ENCODE measurements at places on chromosomes 3 and 15.
A peak's percentile ranks its signal among the peaks of the same experiment; 100 is the strongest.

- no peak for DNase-seq
Observed at GRCh38 chr15:67730135-67730534, 95.2 kb upstream of the SKOR1 start.

DNA sequence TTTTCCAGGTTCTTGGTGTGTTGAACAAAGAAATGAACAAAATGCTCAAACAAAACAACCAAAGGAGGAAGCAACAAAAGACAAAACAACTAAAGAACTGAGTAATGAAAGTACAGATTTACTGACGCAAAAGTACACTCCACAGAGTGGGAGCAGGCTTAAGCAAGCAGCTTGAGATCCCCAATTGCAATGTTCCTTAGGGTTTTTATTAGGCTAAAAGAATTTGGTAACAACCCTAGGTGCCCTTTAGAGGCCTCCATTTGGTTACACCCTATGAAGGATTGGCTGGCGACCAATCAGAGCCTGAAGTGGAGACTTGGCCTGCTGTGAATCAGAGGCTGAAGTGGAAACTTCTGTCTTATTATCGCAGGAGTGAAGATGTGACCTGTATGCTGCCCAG lies 243.4 kb upstream of the ATP10A start:
- no peak for DNase-seq

DNA sequence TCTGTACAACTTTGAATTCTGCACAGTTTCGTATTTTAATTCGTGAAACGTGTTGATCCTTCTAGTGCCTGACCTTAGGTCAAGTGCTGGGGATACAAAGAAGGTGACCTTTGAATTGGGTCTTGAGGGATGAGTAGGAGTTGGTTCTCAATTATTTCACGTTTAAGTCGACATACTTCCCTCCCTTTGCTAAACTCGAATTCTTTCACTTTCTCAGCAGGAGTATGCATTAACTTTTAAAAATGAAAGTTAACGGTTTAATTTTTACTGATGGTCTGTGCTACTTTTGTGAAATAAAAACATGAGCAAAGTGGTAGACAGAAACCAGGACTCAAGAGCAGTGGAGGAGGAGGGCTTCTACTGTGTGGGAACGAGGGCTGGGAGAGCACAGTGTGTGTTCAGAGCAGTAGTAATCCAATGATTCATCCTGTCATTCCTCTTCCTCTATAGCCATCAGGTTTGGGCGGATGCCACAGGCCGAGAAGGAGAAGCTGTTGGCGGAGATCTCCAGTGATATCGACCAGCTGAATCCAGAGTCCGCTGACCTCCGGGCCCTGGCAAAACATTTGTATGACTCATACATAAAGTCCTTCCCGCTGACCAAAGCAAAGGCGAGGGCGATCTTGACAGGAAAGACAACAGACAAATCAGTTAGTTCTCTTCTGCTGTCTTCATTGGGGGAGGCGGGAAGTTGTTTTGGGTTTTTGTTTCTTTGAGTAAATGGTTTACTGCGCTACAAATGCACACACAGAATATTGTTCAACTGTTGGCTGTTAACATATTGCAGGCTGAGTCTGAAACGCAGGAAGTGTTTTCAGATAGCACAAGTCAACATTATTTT lies 78.6 kb upstream of the TSEN2 start:
- DNase-seq: no peak

GRCh38 chr3:52193065-52193464 lies 4.9 kb upstream of the ALAS1 start:
- no peak for DNase-seq

DNA sequence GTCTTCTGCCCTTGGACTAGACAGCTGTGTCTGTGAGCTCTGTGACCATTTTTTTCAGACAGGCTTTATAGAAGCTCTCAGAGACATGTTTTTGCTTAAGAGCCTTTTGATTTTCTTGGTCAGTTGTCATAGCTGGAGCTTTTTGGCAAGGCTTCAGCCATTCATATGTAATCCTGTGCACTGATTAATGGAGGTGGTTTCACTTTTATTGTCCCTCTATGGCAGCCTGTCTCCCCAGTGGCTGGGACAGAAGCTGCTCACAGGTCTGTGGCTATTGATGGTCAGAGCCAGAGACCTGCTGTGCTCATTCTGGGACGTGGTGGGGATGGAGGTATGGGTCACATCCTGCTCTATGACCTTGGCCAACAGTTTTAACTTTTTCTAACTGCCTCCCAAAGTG lies 226.6 kb upstream of the LRRFIP2 start:
- no peak for DNase-seq

DNA sequence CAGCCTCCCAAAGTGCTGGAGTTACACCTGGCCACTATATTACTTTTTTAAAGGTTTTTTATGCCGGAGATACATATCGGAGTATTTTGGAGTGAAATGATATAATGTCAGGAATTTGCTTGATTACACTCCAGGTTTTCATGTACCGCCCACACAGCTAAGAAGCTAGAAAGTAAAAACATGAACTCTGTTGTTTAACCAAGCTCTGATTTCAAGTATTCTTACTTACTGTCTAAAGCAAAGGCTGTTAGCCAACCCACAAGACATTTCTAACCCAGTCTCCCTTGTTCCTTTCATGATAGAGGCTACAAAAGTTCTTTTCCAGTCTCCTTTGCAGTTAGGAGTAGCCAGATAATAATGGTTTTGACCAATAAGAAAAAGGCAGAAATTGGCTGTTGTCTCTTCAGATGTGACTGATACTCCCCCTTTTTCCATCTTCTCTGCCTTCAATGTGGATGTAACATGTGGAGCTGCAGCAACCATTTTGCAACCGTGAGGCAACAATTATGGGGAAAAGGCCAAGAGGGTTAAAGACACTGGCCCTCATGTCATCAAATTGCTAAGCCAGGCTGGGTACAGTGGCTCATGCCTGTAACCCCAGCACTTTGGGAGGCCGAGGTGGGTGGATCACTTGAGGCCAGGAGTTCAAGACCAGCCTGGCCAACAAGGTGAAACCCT lies 6.1 kb upstream of the CP start:
- DNase-seq: no peak

GRCh38 chr15:28017423-28017924 lies 81.6 kb downstream of the OCA2 start:
- no peak for DNase-seq

DNA sequence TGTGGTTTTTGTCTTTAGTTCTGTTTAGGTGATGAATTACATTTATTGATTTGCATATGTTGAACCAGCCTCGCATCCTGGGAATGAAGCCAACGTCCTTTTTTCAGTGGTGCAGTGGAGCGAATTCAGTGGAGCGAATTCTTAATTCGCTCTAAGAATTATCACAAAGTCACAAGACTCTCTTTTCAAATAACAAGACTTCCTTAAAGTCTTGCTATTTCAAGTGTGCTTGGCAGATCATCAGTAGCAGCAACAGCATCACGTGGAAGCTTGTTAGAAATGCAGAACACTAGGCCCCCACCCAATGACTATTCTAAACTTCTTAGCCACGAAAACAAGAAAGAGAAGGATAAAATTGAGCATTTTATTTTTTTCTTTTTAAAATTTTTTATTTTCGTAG lies 58.1 kb upstream of the CD200R1L start:
- no peak for DNase-seq

DNA sequence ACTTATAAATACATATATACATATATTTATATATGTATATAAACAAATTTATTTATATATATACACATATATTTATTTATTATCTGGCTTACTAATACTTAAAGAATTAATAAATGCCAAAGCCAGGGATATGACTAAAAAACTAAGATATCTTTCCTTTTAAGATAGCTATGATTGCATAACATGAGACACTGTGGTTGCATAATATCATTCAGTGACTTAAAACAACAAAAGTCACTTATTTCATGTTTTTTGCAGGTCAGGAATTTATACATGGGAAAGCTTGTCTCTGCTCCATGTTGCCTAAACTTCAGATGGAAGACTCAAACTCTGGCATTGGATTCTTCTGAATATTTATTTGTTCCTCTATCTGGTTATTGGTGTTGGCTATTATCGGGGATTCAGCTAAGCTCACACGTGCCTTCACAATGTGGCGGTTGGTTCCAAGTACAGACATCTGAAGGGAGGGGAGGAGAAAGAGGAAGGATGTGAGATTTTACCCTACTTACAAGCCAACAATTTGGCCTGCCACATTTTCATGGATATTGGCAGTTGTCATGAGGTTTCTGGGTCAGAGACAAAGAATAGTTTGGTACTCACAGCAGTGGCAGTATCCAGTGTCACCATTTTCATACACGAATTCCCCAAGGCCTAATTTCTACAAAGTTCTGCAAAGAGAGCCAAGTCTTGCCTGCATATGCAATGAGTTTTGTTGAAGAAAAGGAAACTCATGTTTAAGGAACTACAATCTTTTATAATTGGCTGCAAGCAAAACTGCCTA lies 381.6 kb downstream of the EPHA3 start:
- no peak for DNase-seq

- no peak for DNase-seq
Observed at GRCh38 chr15:92071045-92071634, 217.6 kb downstream of the SLCO3A1 start.

GRCh38 chr3:13301286-13301987 lies 118.7 kb downstream of the NUP210 start:
- DNase-seq: peak; percentile 59

DNA sequence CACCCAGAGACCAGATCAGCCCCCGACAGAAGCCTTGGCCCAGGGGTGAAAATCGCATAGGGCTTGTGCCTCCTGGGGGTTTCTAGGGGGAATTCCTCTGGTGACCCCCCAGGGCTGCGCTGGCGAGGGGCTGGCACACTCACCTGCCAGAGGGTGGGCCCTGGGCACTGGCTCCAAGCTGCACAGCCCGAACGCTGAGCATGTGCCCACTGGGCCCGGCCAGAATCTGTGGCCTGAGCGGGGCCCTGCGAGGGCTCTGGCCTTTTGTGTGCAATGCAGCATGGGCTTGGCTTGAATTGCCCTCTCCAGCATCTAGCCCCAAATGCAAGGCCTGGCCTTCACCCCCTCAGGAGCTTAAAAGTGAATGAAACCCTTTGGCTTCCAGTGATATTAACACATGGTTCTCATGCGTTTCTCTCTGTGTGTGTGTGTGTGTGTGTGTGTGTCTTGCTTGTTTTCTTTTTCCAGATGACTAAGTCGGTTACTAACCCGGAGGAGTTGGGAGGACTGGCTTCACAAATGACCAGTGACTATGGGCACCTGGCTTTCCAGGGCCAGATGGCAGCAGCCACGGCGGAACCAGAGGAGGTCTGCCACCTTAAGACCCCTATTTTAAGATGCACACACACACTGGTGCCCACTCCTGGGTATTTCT lies 259.1 kb upstream of the TPM1 start:
- no peak for DNase-seq

DNA sequence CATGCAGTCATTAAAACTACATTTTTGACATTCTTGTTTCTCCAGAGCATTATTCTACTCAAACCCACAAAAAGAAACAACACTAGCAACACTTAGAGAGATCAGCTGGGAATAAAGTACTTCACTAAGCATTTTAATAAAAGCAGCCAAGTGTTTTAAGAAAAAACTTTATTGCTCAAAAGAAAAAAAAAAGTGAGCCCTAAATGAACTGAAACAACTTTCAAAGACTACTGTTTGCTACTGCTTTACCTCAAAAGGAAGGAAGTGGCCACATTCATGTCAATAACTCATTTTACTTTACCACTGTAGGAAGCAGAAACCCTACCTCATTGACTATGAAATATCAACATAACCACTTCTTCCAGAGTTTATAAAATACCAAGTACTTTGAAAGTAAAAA lies 91.3 kb downstream of the UACA start:
- no peak for DNase-seq

DNA sequence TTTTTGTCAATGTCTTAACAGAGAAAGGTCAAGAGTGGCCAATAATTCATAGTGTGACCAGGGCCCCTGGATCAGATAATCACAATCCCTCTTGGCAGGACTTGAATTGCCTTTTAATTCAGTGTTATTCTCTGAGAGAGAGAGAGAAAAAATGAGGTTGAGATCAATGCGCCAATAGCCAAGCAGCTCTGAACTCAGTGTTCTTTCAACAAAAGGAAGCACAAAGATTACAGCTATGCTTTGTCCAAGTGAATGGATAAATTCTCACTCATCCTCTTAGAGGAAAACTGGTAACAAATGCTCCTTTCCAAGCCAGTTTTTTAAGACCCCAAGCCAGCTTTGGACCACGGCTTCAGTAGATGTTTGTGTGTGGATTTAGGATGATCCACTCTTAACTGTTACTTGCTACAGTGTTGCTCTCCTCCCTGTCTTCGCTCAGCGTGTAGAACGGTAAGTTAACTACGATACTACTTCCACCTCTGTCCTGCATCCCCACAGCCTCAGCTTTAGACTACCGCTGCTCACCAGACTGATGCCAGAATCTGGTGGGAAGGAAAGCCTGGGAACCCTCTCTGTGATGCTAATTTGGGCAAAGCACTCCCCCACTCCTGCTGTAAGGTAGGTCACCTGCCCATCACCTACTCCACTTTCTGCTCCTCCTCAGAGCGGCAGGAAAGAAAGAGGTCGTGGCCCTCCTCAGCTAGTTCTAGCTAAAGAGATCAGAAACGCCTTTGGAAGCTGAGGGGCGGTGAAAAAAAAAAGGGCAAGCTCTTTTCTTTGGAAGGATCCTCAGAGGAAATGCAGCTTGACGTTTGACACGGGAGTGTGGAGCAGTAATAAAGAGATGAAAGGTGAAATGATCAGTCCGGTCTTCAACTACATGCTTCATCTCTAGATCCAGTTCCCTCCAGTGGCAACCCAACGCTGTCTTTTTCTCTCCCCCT lies 46.8 kb upstream of the LPP start:
- no peak for DNase-seq

DNA sequence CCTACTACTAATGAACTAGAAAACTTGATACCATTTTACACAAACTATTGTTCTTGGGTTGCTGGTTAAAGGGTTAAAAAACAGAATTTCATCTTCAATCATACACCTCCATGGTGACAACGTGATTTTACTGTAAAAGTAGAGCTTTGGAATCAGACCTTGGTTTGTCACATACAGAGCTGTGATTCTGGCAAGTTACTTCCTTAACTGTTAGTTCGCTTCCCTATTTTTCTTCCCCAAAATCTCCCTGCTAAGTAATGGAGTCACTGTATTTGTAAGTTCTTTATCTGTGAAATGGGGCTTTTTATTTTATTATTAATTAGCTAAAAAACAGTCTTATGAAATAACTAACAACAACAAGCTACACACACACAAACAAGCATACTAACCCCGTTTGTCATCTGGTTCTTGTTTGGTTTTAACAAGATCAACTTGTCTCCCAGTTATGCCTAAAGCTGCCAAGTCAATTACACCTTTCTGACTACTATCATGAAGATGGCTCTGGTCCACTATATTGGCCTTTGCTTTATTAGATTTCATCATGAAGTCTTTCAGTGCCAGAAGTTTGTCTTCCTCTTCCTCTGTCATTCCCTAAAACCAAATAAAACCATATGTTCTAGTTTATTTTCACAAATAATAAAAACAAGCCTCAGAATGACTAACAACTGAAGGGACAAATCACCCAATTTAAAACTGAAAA lies 38.6 kb downstream of the PIK3R4 start:
- DNase-seq: no peak

- DNase-seq: no peak
Observed at GRCh38 chr15:66595332-66595731, 29.5 kb upstream of the LCTL start.

Data from spinal cord (tissue), 10 donors.